ENCODE measurements at places on chromosomes 1 and 21.

DNA sequence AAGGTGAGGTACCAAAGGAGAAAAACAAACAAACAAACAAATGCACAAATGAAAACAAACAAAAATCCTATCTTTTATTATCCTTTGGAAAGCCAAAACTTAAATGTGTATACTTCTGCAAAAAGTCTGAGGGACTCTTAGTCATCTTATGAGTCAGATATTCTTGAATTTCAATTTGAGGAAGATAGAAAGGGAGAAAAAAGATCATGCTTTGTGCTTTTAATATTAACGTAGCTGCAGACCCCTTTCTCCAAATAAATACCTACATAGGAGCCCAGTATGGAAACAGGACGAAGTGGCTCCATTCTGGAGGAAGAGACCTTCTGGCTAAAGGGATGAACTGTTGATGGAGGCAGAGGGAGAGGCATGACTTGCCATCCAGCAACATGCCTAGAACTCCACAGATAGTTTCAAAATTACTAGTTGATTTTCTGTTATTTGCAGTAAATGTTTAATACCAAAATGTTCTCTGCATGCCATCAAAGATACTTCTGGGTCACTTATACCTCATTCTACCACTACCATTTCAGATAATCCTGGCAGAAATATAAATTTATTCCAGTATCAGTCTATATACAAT is 25.4 kb downstream of the NUP210L start:
- no peak for DNase-seq

GRCh38 chr1:5670590-5671350 is 321.5 kb downstream of the NPHP4 start:
- no peak for DNase-seq

DNA sequence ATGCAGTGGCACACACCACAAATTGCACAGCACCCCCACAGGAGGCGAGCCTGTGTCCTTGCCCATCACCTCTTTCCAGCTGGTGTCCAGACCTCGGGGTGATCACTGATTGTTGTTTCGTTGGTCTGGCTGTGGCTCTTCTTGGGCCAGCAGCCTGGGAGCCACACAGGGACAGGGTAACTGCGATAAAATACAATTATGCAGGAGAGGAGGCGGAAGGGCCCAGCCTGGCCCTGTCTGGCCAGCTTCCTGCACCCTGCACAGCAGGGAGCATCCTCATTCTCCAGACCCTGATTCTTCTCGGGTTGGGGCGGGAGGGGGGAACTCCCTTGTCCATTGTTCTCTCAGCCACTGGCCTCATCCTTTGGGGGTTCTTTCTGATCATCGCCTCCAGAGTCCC is 83.6 kb downstream of the ADARB1 start:
- no peak for DNase-seq

- DNase-seq = no peak
These were observed 2.2 kb downstream of the SLC30A2 start for GRCh38 chr1:26043765-26044164.

DNA sequence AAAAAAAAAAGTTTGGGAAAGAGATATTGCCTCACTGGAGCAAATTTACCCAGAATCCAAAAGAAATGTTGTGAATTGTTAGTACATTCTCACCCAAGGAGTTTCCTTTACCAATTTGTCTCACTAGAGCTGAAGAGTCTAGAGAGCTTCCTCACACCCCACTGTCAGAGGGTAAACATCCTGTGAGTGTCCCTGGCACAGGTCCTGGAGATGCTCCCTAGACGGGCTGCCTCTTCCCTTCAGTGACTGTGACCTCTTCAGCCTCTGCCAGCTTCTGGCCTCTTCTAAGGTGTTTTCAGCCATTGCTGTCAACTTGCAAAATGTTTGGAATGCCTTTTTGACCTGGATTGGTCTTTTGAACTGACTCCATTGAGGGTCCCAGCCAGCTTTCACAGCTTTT is 159.4 kb downstream of the DHRS3 start:
- DNase-seq = no peak

DNA sequence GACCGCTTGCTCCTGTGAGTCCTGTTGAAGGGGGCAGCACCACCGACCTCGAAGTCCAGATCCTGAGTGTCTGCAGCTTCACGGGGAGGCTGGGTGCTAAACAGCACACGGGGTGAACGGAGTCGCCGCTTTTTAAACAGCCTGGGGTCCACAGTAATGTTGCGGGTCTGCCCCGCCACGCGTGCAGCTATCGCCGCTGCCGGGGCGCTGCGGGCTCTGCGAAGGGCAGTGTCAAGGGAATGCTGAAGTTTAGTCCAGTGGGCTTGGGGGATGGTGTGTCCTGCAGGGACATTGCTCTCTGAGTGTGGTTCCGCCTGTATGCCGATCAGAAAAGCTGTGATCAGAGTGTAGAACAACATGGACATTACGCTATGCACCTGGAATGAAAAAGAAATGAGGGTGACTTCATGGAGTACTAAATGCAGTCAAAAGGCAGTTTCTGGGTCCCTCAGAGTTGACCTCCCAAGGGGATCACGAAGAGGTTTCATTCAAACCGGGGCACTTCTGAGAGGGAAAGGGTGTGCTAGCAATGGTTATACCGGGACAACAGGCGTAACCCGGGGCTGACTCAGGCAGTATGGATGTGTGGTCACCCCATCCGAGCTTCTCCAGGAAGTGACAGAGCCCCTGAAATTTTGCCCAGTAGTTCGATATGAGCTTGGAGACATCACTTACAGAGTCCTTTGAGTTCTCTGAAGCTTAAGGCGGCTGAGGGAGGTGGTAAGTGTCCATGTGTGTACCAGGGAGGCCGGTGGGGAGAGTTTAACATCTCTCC is 51.4 kb downstream of the NGF start:
- no peak for DNase-seq

- no peak for DNase-seq
These were observed 34.9 kb upstream of the ZC3H12A start for GRCh38 chr1:37439349-37439995.

- DNase-seq = no peak
These were observed 35.2 kb upstream of the KCNJ15 start for GRCh38 chr21:38221594-38221993.

DNA sequence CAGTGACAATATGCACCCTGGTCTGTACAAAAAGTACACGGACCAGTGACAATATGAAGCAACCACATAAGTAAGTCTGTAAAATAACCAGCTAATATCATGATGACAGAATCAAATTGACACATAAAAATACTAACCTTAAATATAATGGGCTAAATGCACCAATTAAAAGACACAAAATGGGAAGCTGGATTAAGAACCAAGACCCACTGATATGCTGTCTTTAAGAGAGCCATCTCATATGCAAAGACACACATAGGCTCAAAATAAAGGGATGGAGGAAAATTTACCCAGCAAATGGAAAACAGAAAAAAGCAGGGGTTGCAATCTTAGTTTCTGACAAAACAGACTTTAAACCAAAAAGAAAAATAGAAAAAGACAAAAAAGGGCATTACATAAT is 70.4 kb upstream of the VCAM1 start:
- DNase-seq = no peak

DNA sequence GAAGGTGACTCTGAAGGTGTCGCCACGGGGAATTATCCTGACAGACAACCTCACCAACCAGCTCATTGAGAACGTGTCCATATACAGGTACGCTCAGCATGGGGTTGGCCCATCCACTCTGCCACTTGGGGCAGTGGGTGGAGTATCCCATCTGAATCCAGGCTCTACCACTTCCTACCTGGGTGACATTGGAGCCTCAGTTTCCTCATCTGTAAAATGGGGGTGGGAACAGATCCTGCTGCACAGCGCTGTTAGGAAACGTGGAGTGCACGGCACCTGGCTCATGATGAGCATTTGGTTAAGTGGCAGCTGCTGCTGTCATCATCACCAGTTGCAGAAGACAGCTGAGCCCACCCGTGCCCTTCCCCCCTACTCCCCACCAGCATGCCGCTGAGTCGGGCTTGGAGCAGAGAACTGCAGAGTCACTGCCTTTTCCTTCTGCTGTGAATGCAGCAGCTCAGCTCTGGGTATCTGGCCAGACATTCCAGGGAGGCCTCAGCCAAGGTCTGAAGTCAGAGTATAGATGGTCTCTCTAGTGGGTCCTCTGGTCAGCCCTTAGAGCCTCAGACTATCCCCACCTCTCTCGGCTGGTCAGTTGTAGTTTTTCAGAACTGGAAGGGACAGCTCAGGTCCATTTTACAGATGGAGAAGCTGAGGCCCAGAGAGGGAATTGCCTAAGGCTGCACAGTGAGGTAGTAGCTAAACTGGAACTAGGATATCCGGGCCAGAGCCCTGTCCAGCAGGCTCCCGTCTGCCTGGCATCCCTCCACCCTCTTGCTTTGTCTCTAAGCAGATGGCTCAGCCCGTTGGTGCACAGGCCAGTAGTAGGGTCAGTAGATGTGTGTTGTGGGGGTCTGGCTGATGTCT is 11.7 kb downstream of the LDLRAP1 start:
- peak; percentile 56 for DNase-seq

DNA sequence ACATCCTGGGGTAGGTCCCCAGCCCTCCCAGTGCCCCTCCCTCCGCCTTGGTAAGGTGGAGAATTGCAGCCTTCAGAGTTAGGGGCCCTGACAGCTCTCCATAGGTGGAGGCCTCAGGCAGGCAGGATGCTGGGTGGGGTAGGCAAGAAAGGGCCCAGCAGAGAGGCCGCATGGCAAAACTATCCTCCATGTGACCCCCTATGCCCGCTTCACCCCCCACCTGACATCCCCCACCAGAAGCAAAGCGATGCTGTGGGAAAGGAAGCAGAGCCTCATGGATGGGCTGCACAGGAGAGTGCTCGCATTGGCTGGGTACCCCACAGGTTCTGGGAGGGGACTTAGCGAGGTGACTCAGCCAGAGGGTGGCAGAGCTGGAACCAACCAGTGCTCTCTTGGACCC is 1.6 kb downstream of the S100A9 start:
- DNase-seq = no peak

DNA sequence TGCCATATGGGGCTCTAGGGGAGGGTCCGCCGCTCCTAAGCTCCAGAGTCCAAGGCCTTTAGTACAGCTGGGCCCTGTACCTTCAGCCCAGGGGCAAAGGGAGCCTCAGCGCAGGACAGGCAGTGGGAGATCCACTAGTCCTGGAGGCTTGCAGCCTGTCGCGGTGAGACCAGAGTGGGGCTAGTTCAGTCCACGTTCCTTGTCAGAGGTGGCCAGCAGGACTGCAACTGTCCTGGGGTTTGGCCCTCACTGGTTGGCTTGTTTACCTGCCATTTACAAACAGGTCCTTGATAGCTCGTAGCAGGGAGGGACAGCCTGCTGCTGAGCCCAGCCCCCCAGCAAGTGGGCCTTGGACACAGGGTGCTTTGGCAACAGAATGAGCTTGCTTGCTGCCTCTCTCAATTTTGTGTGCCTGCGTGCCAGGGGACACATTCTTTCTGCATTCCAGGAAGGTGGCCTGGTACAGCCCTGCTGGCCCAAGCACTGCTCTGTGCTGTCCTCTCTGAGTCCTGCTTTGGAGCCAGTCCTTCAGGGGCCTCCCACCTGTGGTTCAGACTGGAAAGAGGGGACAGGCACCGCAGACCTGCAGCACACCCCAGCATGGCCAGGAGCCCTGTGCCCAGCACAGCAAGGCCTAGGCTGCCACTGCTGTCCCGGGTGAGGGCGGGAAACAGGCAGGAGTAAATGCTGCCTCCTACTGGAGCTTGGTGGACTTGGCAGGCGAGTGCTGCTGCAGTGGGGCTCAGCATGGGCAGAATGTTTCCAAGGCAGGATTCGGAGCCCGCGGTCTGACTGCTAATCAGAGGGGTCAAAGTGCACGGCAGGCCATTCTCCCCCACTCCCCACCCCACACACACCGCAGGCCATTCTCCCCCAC is 15.2 kb downstream of the H6PD start:
- DNase-seq = no peak

- no peak for DNase-seq
These were observed 221.2 kb downstream of the CACNA1E start for GRCh38 chr1:181704546-181704945.

DNA sequence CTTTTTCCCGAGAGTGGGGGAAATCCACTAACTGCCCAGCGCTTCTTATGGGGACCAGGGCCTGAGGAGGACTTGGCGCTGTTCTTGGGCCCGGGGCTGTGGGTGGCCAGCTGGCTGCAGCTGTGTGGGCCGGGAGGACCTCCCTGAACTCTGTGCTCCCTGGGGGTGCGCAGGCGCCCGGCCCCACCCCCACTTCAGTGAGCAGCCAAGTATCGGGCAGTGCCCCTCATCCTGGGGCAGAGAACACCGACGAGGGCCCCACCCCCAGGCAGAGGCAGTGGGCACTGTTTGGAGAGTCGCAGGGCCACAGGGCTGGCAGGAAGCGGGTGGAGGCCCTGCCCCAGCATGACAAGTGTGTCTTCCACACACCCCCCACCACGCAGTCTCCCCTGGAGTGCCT is 32.5 kb upstream of the SLC19A1 start:
- no peak for DNase-seq

GRCh38 chr1:234912548-234913277 is 215.9 kb downstream of the TOMM20 start:
- no peak for DNase-seq

GRCh38 chr1:51636764-51637522 is 20.1 kb downstream of the OSBPL9 start:
- no peak for DNase-seq

- no peak for DNase-seq
These were observed 198.8 kb upstream of the SGIP1 start for GRCh38 chr1:66335125-66335524.

- DNase-seq = peak; percentile 83
These were observed 64.0 kb downstream of the SLC19A1 start for GRCh38 chr21:45478115-45478801.

DNA sequence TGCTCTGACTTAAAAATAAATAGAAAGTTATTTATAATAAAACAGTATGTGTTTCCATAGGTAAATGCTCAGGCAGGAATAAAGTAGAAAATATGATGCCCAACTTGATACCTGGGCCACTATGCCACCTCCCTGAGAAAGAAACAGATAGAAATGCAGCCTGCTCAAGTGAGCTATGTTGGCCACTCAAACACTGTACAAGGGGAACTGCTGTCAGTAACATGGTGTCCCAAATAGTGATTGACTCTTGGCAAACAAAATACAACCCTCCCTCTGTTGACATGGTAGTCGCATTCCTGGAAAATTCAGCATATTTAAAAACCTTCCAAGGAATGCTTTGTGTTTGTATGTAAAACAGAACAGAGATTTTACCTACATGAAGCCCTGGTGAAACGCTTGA is 66.9 kb upstream of the KCNE2 start:
- no peak for DNase-seq

- no peak for DNase-seq
These were observed 308.0 kb downstream of the MATN1 start for GRCh38 chr1:30415171-30415940.

- DNase-seq = peak; percentile 59
These were observed 470.5 kb downstream of the LTN1 start for GRCh38 chr21:28522014-28522799.

- DNase-seq = peak; percentile 57
These were observed 28.0 kb downstream of the TBX15 start for GRCh38 chr1:118960026-118960561.

- no peak for DNase-seq
These were observed 1035.7 kb downstream of the ADGRL2 start for GRCh38 chr1:82836213-82836972.

- no peak for DNase-seq
These were observed 98.7 kb downstream of the SUSD4 start for GRCh38 chr1:223264983-223265908.

DNA sequence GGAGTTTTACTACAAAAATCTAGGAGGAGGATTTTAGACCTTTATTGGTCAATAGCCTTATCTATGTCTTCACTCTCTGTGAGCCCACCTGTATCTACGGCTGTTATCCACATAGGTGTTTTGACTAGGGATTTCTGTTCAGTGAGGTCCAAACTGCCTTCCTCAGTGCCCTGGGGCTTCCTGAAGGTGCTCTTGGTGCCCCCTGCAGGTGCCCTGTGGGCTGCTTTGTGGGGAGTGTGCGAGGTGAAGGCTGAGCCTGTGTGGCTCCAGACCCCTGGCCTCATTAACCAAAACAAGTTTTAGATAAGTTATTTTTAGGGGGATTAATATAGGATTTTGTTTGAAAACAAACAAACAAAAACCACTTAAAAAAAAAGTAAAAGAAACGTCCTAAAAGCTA is 122.5 kb downstream of the KIF26B start:
- no peak for DNase-seq
